Bronchial epithelial cell (primary cell): ENCODE measurements at places on chromosomes 1 and 21.

- no peak for DNase-seq
Measured at GRCh38 chr1:2436876-2437275, 24.5 kb upstream of the PEX10 start.

- DNase-seq: peak; percentile 5
Measured at GRCh38 chr1:166947398-166948043, 27.8 kb downstream of the ILDR2 start.

DNA sequence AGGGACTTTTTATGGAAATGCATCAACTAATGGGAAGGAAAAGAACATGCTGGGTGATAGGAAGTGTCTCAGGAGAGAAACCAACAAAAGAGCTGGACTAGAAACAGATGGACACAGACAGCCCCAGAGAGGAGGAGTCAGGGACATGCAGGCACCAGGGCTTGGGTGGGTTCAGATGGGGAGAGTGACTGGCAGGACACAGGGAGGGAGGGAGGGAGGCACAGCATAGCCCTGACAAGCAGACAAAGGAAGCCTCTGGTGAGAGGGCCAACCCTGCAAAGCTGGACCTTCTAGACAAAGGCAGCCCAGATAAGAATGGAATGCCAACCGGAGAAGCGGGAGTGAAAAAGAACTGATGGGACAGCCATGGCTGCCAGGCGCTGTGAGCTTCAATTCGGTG lies 568.8 kb downstream of the AJAP1 start:
- DNase-seq: no peak

- no peak for DNase-seq
Measured at GRCh38 chr1:78048446-78048845, 2.7 kb downstream of the GIPC2 start.

- DNase-seq: no peak
Measured at GRCh38 chr1:26832249-26832960, 5.9 kb downstream of the ZDHHC18 start.

GRCh38 chr21:43925096-43925481 lies 60.1 kb downstream of the AGPAT3 start:
- peak; percentile 8 for DNase-seq
